ENCODE measurements at places on chromosomes 1 and 21.

- no peaks in the 10 kb centered on the region for H3K4me1 ChIP-seq
- no peaks in the 10 kb centered on the region for H3K36me3 ChIP-seq
- DNase-seq, result no peak
- no peaks in the 10 kb centered on the region for H3K27me3 ChIP-seq
Measured at GRCh38 chr1:181073638-181074037, 14.9 kb upstream of the IER5 start.

DNA sequence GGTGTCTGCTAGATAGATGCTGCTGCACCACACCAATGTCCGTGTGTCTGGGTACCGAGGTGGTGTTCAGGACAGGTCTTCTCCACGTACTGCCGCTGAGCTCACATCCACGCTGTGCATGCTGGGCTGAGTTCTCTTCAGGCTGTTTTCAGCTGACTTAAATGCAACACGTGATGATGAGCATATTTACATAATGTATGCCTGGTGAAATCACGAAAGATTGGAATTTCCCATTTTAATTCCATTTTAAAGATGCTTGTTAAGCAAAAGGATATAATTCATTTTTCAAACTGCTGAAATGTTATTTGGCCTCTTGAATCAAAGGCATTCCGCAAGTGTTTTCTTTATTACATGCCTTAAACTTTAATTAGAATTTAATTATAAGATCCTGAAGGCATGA lies 107.9 kb downstream of the FGGY start:
- peaks cover 7% of the 10 kb centered on the region for H3K4me1 ChIP-seq
- H3K27me3 ChIP-seq, result no peaks in the 10 kb centered on the region
- DNase-seq, result no peak
- H3K27ac ChIP-seq, result no peak overlapping the region
- no peaks in the 10 kb centered on the region for H3K36me3 ChIP-seq
- H3K4me3 ChIP-seq, result no peak overlapping the region

- H3K4me3 ChIP-seq, result no peak overlapping the region
- no peaks in the 10 kb centered on the region for H3K27me3 ChIP-seq
- no peak for DNase-seq
- H3K4me1 ChIP-seq, result no peaks in the 10 kb centered on the region
- H3K36me3 ChIP-seq, result no peaks in the 10 kb centered on the region
Measured at GRCh38 chr1:45051005-45051772, 39.1 kb downstream of the UROD start.

GRCh38 chr1:59333626-59334277 lies 36.9 kb downstream of the FGGY start:
- H3K4me3 ChIP-seq, result no peak overlapping the region
- H3K36me3 ChIP-seq, result peaks cover 9% of the 10 kb centered on the region
- no peaks in the 10 kb centered on the region for H3K27me3 ChIP-seq
- H3K27ac ChIP-seq, result no peak overlapping the region
- no peak for DNase-seq

DNA sequence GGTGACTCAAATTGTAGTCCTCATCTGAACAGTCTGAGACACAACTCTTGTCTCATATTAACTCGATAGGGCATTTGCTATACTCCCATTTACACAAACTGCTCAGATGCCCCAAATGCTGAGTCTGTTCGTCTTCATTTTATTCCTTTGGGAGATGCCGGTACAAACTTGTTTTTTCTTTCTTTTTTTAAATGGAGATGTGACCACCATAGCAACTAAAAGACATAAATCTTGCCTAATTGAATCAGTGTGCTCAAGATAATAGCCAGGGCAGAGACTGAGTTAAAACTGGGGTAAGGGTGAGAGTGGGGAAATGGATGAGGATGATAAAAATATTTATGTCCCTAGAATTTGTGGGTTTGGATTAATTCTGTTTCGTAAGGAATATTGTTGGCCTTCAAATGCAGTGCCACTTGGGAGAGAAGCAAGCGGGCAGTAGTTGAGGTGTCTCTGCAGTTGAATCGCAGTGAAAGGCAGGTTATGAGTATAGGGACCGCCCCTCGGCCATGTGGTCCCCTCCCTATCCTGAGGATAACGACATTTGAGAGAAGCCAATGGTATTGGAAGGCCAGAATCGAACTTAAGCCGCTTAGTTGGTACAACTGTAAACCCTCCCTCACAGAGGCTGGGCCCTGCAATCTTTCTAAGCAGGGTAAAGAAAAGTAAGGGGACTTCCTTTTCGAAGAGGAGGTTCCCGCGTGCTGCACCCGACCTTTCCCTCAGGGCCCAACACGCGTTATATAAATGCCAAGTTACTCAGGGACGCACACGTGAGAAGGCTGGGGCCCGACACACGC lies 859 bp upstream of the LRRC8B start:
- DNase-seq, result no peak
- H3K27ac ChIP-seq, result peak overlapping the region; percentile 78
- no peaks in the 10 kb centered on the region for H3K4me1 ChIP-seq

- no peak overlapping the region for H3K27ac ChIP-seq
- DNase-seq, result no peak
- no peaks in the 10 kb centered on the region for H3K36me3 ChIP-seq
- no peaks in the 10 kb centered on the region for H3K27me3 ChIP-seq
Measured at GRCh38 chr1:230629511-230629910, 12.8 kb upstream of the COG2 start.

DNA sequence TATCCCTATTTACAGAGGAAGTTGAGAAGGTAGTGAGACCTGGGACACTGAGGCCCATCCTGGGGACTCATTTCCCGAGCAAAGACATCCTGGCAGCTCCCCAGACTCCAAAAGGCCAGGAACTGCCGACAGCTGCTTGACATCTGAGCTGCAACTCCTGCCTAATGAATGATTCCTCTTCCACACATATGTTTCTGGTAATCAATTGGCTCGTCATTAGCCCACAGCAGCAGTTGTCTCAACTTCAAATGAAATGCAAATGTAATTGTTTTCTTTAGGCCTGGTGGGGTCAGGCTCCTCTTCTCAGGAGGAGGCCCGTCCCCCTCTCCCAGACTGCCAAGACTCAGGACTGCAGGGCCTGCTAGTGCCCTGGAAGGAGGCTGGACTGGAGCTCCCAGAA lies 61.8 kb upstream of the DISP3 start:
- no peak for DNase-seq
- H3K4me1 ChIP-seq, result no peaks in the 10 kb centered on the region
- no peak overlapping the region for H3K4me3 ChIP-seq
- H3K27ac ChIP-seq, result no peak overlapping the region
- H3K27me3 ChIP-seq, result no peaks in the 10 kb centered on the region

DNA sequence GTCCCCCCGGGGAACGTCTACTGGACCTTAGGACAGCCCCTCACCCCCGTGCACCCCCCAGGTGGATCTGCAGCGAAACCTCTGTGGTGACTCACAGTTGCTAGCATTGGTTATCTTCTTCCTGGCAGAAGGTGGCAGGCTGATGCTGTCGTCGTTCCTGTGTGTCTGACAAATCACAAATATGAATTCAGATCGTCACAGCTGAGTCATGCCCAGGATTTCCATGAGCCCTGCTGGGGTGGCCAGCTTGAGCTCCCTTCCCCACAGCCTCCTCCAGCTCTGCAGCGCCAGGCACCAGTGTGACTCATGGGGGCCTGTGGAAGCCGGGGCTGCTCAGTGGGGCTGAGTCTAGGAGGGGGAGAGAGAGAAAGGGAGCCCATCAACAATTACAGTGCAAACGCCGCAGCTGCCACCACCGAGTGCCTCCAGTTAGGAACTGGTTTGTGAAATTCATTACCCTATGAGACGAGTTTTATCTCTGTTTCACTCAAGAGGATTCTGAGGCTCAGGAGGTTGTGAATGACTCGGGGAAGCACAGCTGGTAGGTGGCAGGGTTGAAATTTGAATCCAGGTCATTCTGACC lies 197.9 kb downstream of the DYRK1A start:
- H3K36me3 ChIP-seq, result no peaks in the 10 kb centered on the region
- peak overlapping the region; percentile 88 for H3K27ac ChIP-seq
- DNase-seq, result no peak
- H3K27me3 ChIP-seq, result no peaks in the 10 kb centered on the region
- H3K4me1 ChIP-seq, result peaks cover 33% of the 10 kb centered on the region
- peak overlapping the region; percentile 74 for H3K4me3 ChIP-seq

- no peaks in the 10 kb centered on the region for H3K27me3 ChIP-seq
- H3K4me1 ChIP-seq, result no peaks in the 10 kb centered on the region
- no peak overlapping the region for H3K27ac ChIP-seq
- no peak for DNase-seq
- no peak overlapping the region for H3K4me3 ChIP-seq
Measured at GRCh38 chr1:232393444-232394146, 236.3 kb downstream of the SIPA1L2 start.

- H3K36me3 ChIP-seq, result no peaks in the 10 kb centered on the region
- H3K27me3 ChIP-seq, result no peaks in the 10 kb centered on the region
- H3K4me1 ChIP-seq, result no peaks in the 10 kb centered on the region
Measured at GRCh38 chr21:24729568-24729967, 877.7 kb downstream of the MRPL39 start.

- H3K36me3 ChIP-seq, result no peaks in the 10 kb centered on the region
- peaks cover 7% of the 10 kb centered on the region for H3K4me1 ChIP-seq
- peak overlapping the region; percentile 3 for H3K27ac ChIP-seq
- H3K4me3 ChIP-seq, result no peak overlapping the region
- DNase-seq, result no peak
Measured at GRCh38 chr1:39129514-39129913, 75.0 kb upstream of the MACF1 start.

DNA sequence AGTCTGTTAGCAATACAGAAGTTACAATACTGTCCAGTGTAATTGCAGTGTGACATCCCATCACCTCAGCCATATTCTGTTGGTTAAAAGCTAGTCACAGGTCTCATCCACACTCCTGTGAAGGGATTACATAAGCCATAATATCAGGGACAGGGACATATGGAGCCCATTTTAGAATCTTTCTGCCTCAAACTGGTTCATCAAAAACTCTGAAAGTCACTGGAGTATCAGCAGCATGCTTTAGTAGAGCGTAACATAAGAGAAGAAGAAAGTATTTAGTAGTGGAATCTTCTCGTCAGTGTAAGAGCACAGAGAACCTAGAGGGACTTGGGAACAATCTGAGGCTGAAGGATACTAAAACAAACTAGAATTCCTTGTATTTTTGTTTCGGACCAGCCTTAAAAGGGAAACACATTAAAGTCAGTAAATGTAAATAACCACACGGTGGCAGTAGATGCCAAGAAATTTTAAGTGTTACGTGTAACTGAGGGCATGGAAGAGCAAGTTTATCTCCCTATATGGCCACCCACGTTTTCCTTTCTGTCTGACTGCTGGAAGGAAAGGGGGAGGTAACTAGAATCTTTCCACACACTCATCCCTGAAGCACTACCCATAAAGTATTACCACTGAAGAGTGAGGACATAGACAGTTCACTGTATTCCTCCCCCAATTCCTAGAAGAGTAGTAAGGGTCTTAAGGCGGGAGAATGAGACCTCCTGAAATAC lies 41.6 kb upstream of the AGL start:
- no peak for DNase-seq
- H3K36me3 ChIP-seq, result no peaks in the 10 kb centered on the region

- H3K36me3 ChIP-seq, result no peaks in the 10 kb centered on the region
- H3K4me1 ChIP-seq, result peaks cover 2% of the 10 kb centered on the region
- H3K27me3 ChIP-seq, result no peaks in the 10 kb centered on the region
Measured at GRCh38 chr1:221059506-221059905, 180.3 kb downstream of the HLX start.
